ENCODE measurements at places on chromosomes 11 and 22. TPM values are rescaled to one million over a fixed set of nuclear protein-coding genes. Genes with fewer than 3 reads are reported as not detected.

DNA sequence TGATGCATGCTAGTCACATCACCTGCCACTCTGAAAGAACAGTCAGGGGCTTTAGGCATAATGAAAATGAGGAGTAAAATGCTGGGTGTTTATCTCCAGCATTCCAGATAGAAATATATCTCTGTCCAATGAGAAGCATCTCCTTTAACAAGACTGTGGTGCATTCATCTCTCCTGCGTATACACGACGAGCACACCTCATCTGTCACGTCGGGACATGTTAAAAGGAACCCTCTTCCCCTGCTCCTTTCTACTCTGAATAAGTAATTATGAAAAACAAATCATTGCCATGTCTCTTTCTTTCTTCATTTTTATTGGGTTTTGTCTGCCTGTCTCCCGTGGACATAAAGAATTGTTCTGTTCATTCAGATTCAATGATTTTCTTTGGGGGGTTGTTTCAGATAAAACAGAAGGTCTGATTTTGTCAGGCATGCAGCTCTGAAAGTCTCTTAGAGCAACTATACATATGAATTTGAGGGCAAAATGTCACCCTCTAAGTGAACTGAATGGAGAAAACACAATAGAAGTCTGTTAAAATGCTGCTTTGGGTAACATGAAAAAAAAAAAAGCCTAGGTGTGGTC, 195.0 kb downstream of the MAML2 start:
- H3K4me1 ChIP-seq: no peaks in the 10 kb centered on the region
- DNase-seq: no peak
- no peak overlapping the region for H3K27ac ChIP-seq

DNA sequence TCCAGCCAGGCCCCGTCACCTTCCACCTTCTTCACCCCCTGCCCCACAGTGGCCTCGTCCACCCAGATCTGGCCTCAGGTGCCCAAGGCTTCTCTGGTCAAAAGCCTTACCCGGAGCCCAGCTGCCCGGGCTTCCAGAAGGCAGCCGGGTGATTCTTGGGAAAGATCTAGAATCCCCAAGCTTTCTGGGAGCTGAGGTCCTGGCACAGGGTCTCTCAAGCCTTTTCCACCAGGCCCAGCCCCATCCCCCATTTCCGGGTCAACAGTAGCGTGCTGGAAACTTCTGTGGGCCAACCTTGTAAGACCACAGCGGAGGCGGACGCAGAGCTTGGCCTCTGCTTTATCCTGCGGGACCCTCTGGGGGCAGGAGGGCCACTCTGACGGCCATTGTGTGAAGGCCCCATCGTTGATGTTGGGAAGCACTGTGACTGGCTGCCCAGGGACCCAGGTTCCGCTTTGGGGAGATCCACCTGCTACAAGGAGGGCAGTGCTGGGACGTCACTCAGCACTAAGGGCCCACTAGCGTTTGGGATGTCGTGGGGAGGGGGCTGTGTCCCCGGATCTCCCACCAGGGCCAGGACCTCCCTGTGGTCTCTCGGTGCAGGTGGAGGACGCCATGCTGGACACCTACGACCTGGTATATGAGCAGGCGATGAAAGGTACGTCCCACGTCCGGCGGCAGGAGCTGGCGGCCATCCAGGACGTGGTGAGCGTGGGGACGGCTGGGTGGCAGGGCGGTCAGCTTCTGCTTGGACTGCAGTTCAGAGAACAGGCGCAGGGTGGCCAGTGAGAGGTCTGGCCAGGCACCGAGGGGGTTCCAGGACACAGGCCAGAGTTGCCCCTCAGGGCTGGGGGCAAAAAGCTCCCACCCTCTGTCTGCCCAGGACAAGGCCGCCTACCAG, 11.5 kb downstream of the TSPAN32 start:
- H3K27ac ChIP-seq: peak overlapping the region; percentile 12
- H3K36me3 ChIP-seq: no peaks in the 10 kb centered on the region
- no peaks in the 10 kb centered on the region for H3K27me3 ChIP-seq

- H3K27me3 ChIP-seq: no peaks in the 10 kb centered on the region
- DNase-seq: no peak
- no peaks in the 10 kb centered on the region for H3K4me1 ChIP-seq
- H3K4me3 ChIP-seq: no peak overlapping the region
- H3K36me3 ChIP-seq: no peaks in the 10 kb centered on the region
Observed at GRCh38 chr11:132632641-132633124, 899.6 kb downstream of the OPCML start.

- no peak for DNase-seq
- no peaks in the 10 kb centered on the region for H3K36me3 ChIP-seq
- no peak overlapping the region for H3K27ac ChIP-seq
- H3K4me1 ChIP-seq: no peaks in the 10 kb centered on the region
Observed at GRCh38 chr11:69748637-69749036, 26.5 kb downstream of the FGF4 start.

DNA sequence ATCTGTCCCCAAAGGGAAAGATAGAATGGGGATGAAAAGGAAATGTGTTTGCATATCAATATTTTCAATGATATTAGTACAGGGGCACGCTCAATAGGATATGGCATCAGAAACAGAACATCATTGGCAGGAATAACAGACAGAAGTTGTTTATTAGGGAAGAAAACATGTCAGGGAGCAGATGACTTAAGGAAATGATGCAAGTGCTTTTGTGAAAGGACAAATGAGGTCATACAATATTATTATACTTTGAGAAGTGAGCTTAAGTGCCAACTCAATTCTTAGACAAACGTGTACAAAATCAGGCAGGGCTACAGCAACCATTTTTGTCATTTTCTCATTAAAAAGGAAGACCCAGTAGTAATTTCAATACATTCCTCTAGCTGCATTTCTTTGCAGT, 388.4 kb downstream of the SOX6 start:
- no peaks in the 10 kb centered on the region for H3K36me3 ChIP-seq
- no peak overlapping the region for H3K4me3 ChIP-seq
- no peak for DNase-seq
- no peak overlapping the region for H3K27ac ChIP-seq

- no peak overlapping the region for H3K4me3 ChIP-seq
- no peak overlapping the region for H3K27ac ChIP-seq
- DNase-seq: no peak
- no peaks in the 10 kb centered on the region for H3K4me1 ChIP-seq
Observed at GRCh38 chr11:102599642-102600261, 25.4 kb downstream of the MMP20 start.

- DNase-seq: no peak
- no peak overlapping the region for H3K27ac ChIP-seq
- peaks cover 1% of the 10 kb centered on the region for H3K4me1 ChIP-seq
- no peaks in the 10 kb centered on the region for H3K27me3 ChIP-seq
- no peak overlapping the region for H3K4me3 ChIP-seq
- no peaks in the 10 kb centered on the region for H3K36me3 ChIP-seq
Observed at GRCh38 chr11:69447786-69448185, 33.7 kb upstream of the LINC01488 start.

- no peak overlapping the region for H3K27ac ChIP-seq
- no peak overlapping the region for H3K4me3 ChIP-seq
- no peaks in the 10 kb centered on the region for H3K27me3 ChIP-seq
Observed at GRCh38 chr11:36333897-36334296, 37.8 kb downstream of the PRR5L start.

DNA sequence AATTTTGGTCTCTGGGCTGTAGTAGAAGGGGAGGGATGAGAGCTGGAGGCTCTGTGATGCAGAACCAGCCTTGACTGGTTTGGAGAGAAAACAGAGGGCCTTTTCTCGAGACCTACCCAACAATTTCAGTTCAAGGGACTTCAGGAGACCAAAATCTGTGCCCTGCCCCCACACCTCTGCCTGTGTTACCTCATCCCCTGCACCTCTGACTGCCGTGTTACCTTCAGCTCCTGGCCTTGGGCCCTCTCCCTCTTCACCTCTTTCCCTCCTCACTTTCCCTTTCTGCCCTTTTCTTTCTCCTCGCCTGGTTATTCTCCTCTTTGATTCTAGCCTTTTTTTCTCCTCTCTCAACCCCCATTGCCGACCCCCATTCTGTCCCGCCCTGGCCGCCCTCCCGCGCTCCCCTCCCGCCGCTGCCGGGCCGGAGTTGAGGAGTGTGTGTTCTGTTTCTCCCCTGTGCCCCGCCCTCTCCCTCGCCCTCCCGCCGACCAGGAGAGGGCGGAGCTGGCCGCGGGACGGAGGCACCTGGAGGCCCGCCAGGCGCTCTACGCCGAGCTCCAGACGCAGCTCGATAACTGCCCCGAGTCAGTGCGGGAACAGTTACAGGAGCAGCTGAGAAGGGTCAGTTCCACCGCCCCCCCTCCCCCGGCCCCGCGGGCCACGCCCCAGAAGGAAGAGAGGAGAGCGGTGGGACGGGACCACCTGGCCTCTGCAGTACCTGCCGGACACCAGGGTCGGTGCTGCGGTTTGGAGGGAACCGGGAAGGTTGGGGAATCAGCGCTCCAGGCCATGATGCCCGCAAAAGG, 27.2 kb downstream of the PHLDB1 start:
- peak overlapping the region; percentile 67 for H3K27ac ChIP-seq
- no peaks in the 10 kb centered on the region for H3K27me3 ChIP-seq
- H3K36me3 ChIP-seq: no peaks in the 10 kb centered on the region
- peaks cover 6% of the 10 kb centered on the region for H3K4me1 ChIP-seq

The MOGAT2 gene
- total RNA-seq: not detected

GRCh38 chr11:26944866-26945664, 48.8 kb upstream of the FIBIN start:
- DNase-seq: no peak
- H3K27ac ChIP-seq: no peak overlapping the region
- H3K36me3 ChIP-seq: no peaks in the 10 kb centered on the region
- H3K4me3 ChIP-seq: no peak overlapping the region

The JAM3 gene
- 95.0 TPM for total RNA-seq

DNA sequence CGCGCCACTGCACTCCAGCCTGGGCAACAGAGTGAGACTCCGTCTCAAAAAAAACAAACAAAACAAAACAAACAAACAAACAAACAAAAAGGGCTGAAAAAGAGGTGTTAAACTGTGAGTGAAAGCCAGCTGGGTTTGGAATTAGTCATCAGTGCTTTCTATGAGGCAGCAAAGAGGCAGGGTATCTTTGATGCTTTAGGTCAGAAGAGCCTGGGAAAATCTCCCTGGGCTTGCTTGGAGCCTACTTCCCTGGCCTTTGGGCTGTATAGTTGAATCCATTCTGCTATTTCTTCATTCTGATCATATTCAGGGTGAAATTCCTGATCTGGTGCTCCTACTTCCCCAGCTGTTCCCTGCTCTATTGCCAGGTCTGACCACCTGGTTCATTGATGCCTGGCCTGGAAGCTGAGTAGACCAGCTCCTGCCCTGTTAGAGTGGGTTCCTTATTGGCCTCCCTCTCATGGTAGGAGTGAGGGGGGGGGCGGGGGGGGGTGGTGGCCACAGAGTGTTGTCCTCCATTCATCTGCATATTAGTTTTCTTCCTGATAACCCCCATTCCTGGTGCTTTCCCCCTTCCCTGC, 65.6 kb downstream of the INSC start:
- no peak overlapping the region for H3K27ac ChIP-seq
- no peak for DNase-seq
- no peak overlapping the region for H3K4me3 ChIP-seq
- no peaks in the 10 kb centered on the region for H3K36me3 ChIP-seq

The BIK gene
- total RNA-seq: 0.31 TPM

- H3K27me3 ChIP-seq: no peaks in the 10 kb centered on the region
- H3K36me3 ChIP-seq: no peaks in the 10 kb centered on the region
- peak overlapping the region; percentile 41 for H3K27ac ChIP-seq
- peak; percentile 92 for DNase-seq
- peaks cover 12% of the 10 kb centered on the region for H3K4me1 ChIP-seq
- no peak overlapping the region for H3K4me3 ChIP-seq
Observed at GRCh38 chr11:61949169-61950034, 749 bp upstream of the BEST1 start.

The MYH9 gene
- 312 TPM for total RNA-seq

DNA sequence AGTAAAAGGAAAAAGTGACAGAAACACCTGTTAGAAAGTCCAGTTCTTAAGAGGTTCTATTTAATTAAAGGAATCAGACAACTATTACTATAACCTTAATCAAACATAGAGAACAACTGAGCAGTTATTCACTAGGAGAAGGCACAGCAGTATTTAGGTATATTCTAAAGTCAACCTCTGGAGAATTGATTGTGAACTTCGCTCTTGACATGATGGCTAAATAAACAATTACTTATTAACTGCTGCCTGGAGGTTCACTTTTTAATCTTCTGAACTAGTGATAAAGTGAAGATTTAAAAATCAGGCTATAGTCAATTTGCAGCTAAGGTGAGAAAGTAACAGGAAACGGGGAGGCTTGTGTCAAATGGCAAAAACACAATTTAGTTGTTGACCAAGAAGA, 557.3 kb downstream of the FAM181B start:
- H3K4me3 ChIP-seq: no peak overlapping the region
- no peaks in the 10 kb centered on the region for H3K4me1 ChIP-seq
- no peaks in the 10 kb centered on the region for H3K27me3 ChIP-seq
- no peaks in the 10 kb centered on the region for H3K36me3 ChIP-seq

DNA sequence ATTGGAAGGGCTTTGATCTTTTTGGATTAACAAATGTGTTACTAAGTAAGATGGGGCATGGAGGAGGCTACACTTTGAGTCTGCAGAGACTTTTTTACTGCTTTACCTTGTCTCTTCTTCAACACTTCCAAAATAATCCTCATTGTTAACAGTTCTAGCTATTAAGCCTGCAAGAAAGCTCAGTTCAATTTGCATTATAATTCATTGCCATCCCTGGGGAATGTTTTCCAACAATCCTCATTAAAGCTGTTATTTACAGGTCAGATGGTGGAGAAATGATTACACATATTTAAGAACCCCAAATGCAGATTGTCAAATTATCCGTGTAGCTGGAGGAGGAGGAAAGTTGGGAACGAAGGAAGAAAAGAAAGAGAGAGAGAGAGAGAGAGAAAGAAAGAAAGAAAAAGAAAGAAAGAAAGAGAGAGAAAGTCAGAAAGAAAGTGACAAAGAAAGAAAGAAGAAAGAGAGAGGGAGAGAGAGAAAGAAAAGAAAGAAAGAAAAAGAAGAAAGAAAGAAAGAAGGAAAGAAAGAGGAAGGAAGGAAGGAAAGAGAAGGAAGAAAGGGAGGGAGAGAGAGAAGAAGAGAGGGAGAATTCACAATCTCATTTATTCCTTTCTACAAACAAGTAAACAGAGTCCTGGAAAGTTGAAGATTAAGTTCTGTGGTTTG, 443.9 kb downstream of the INSC start:
- no peak for DNase-seq
- H3K4me3 ChIP-seq: no peak overlapping the region
- no peaks in the 10 kb centered on the region for H3K27me3 ChIP-seq
- H3K4me1 ChIP-seq: no peaks in the 10 kb centered on the region

The LUZP2 gene
- total RNA-seq: 0.23 TPM

The CYB5R3 gene
- 83.2 TPM for total RNA-seq

DNA sequence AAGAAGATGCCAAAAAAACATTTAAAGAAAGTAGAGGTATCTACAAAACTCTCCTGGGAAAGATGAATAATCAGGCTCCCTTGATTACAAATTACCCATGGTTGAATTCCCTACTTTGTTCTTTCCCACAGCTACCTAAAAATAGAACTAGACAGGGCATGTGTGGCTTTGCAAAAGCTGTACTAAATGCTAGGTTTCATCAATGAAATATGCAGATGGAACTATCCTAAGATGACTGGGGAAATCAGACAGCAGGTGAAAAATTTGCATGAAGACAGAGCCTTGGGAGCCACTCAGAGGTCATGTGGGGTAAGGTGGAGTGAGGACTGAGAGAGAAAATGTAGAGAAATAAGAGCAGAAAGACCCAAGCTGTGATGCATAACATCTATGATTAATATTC, 14.7 kb downstream of the LAYN start:
- H3K27ac ChIP-seq: no peak overlapping the region
- DNase-seq: no peak
- no peaks in the 10 kb centered on the region for H3K36me3 ChIP-seq
- no peaks in the 10 kb centered on the region for H3K27me3 ChIP-seq
- no peak overlapping the region for H3K4me3 ChIP-seq
